ENCODE measurements at places on chromosomes 12 and 14.
A peak's percentile ranks its signal among the peaks of the same experiment; 100 is the strongest.

- DNase-seq: no peak
Measured at GRCh38 chr12:132642846-132643835, 24.6 kb downstream of the P2RX2 start.

DNA sequence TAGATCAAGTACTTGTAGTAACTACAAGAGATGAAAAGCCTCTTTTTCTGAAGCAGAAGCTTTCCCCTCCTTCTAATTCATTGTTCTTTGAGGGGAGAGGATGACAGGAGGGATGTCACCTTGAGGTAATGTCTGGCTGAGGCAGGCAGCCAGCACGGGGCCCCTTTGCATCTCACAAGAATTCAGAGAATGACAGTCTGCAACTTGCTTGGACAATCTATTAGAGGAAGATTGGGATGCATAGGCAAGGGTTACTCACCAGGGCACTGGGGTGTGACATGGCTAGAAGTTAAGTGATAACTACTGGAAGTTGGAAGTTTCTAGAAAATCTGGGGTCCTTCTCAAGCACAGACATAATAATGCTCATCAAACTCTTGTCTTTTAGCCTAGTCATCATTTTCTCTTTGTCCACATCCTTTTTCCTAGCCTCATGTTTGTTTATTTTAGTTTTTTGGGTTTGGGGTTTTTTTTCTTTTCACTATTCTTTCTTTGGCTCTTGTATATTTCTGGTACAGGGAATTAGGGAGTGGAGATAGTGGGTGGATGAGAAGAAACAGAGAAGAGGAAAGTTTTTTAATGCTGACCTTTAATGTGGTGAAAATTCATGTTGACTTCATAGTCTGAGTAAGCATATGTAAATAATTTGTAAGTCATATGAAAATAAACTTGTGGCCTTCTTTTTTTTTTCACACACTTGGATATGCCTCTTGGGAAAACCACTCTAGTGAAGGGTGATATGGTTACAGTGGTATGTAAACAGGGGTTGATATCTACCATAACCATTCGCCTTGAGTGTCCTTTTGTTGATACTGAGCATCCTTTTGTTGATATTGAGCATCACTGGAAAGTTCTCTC, 55.1 kb downstream of the TTLL5 start:
- DNase-seq: peak; percentile 66

DNA sequence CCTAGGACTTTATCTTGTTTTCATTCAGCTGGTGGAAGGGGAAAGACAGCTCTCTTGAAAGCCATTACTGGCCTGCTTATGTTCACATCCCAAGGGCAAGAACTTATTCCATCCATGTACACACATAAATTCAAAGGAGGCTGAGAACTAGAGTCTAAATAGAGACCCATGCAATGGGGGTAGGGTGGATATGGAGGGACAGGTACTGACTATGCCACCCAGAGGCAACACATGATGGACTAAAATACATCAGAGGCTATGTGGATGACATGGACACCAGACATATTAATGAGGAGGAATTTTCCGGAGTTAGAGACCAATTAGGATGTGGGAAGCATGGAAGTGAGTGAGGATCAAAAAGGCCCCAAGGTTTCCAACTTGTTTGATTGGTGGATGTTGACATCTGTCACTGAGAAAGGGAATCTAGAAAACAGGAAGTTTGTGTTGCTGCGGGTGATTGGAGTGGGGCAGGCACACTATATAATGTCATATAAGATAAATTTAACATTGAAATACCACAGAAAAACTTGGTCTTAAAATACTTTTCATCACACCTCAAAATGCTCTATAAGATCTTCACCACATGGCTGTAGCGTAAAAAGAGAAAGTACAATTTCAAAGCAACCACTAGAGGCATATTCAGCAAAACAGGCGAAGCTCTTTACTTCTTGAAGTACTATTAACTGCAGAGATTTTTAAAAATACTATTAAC, 130.4 kb downstream of the GRIP1 start:
- no peak for DNase-seq

- peak; percentile 29 for DNase-seq
Measured at GRCh38 chr14:92589213-92589852, 75.8 kb downstream of the RIN3 start.

DNA sequence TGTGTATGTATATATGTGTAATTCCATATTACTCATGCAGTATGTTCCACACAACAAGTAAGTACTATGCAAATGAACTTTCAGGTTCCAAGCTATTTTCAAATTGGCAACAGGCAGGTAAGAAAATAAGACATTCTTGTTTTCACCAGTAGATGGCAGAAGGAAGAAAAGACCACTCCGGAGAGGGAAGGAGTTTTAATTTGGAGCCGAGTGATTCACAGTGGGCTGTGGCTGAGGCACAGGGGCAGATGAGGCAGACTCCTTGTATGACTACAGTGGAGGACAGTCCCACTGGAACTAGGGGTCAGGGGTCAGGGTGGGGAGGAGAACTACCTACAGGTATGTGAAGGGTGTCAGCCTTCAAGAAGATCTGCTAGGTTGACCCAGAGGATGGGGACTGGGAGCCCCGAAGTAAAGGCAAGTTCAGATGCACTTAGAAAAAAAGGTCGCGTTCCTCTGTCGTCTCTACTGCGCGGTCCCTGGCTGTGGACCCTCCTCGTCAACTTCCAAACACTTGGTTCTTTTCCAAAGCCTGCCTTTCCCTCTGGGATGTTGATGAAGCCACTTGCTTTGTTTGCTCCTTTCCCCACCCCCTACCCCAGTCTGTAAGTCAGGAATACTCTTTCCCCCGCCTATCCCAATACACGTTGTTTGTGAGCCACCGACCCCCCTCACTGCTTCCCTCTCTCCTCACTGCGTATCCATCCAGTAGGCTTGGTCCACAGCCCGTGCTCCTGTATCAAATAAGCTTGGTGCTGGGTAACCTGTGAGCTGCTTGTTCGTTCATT, 24.1 kb downstream of the DDX47 start:
- peak; percentile 96 for DNase-seq

- no peak for DNase-seq
Measured at GRCh38 chr14:42629553-42629952, 1022.9 kb downstream of the LRFN5 start.

- DNase-seq: no peak
Measured at GRCh38 chr12:123058481-123058880, 78.0 kb downstream of the ARL6IP4 start.

- no peak for DNase-seq
Measured at GRCh38 chr12:79267580-79267979, 403.0 kb downstream of the SYT1 start.

GRCh38 chr14:94890785-94891184, 120.9 kb upstream of the GSC start:
- DNase-seq: no peak

GRCh38 chr12:126949558-126949957, 1317.4 kb upstream of the TMEM132C start:
- DNase-seq: no peak

DNA sequence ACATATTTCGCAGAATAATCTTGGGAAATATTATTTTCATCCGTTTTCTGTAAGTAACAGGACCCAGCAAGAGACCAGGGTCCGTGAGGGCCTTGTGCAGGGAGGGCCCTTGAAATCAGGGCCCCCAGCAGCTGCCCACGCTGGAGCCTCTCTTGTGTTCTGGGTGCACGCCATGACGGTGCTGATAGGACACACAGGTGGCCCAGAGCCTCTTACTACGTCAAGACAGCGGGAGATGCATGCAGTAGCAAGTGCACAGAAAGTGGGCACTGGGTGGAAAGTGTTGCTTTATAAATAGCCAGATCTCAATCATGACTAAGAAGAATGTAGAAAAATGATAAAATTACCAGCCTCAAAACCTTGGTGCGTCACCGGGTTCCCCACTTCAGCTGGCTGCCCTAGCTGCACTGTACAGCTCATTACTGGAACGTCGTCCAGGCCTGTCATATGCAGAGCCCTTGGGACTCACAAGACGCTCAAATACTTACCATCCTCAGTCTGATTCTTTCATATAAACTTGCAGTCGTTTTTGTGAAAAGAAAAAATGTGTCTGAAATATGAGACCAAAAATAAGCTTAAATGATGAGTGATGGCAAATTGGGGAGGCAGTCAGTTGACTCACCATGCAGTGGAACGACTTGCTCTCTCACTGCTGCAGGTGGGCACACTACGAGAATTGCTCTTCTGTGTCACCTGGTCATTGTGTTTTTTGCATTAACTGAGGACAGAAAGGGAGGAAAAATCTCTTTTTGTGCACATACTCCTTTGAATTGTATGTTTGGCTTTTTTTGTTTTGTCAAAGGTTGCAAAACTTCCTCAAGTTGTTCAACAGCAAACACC, 68.2 kb downstream of the DDX51 start:
- DNase-seq: no peak
